ENCODE measurements at places on chromosomes 3 and 15. TPM values are rescaled to one million over a fixed set of nuclear protein-coding genes. Genes with fewer than 3 reads are reported as not detected.

Gene CSPG5
- 0.45 TPM for total RNA-seq

Gene RASGRP1
- total RNA-seq = 0.27 TPM

GRCh38 chr15:64096668-64097384, 1.0 kb downstream of the SNX1 start:
- no peak for DNase-seq

- DNase-seq = peak; percentile 6
Measured at GRCh38 chr15:50219820-50220219, 37.8 kb downstream of the SLC27A2 start.

- peak; percentile 92 for DNase-seq
Measured at GRCh38 chr3:15102836-15103235, 3.9 kb upstream of the RBSN start.

GRCh38 chr3:15491143-15491542, 30.4 kb downstream of the COLQ start:
- no peak for DNase-seq
